ENCODE measurements at places on chromosomes 6 and 20.
A peak's percentile ranks its signal among the peaks of the same experiment; 100 is the strongest.

DNA sequence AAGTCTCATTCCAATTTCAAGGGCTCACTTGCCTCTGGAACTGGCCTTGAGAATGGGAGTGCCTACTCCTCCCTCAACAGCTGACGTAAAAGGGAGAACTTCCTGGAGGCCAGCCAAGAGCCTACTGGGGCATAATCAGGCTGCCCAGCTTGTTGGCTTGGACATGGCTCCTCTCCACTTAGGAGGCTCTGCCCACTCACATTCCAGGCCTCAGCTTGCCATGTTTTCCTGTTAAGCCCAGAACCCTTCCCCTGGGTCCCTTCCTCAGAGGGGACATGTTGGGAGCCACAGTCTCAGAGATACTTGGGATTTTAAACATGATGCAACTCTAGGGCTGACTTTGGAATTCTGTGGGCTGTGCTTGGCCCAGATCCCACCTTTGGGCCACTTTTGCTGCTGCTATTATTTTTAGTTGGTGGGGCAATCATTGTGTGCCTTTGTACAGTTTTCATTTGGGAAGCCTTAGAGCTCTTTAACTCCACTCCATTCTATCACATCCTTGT, 31.5 kb upstream of the ADTRP start:
- DNase-seq = peak; percentile 73

DNA sequence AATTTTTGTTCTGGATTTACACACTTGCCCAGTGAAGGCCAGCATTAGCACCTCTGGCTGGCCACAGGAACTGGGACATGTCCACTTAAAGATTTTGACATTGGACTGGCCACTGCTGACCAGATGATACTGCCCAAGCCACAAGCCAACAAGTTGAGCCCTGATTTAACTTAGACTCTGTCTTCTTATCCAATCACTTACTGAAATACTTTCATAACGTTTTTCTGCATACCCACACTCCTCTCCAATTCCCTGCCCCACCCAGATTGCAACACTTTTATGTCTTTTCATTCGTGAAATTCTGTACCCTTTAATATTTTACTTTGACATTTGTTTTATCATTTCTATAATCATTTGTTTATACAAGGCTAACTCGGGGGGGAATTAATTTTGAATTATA, 170.3 kb upstream of the TAB2 start:
- no peak for DNase-seq

DNA sequence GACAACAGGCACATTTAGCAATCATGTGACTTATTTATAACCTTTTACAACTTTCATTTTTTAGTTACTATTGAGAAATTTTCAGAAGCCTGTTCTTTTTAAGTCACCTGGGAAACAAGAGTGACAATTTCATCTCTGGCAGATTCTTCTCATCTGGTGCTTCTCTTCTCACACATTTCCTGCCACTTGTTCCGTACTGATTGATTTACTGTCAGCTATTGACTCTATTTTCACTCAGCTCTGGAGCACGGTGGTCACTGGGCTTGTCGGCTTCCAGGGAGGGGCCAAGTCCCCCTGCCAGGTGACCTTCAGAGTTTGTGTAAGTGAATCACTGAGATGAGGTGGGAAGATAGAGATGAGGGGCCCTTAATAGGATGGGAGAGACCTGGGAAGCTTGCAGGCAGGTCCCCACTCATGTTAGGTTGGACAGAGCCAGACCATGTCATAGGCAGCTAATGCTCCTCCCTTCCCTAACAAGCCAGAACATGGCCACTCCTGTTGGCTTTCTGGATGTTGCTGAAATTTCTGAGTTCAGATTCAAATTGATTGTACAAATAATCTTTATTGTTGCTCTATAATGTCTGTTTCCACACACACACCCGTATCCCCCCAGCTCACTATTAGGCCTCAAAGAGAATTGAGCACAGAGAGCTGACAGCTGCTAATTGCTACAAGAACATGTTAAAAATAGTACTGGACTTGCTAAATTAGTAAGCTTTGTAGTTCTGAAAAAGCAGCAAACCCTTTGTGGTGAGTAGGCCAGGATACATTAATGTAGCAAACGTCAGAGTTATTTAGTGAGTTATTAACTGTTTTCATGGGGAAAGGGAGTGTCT, 13.3 kb downstream of the DUSP22 start:
- DNase-seq = no peak

GRCh38 chr6:44522871-44523270, 135.4 kb downstream of the CDC5L start:
- DNase-seq = no peak

DNA sequence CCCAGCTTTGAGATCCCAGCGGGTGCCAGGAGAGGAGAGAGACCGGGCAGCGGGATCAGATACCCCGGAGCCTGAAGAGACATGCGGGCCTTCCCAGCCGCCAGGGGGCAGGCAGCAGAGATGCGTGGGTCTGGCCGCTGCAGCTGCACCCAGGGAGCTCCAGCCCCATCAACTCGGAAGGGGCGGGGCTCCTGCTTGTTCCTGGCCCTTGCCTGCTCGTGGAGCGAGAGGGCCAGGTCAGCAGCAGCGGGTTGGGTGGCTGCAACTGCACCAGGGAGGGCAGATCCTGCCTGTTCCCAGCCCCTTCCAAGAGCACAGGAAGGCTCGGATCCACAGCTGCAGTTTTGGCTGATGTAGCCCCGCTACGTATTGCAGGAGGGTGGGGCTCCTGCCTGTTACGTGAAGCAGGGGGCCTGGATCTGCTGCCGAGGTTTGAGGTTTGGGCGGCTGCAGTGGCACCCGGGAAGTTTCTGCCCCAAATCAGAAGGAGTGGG, 532.8 kb downstream of the RFPL4B start:
- DNase-seq = no peak
